ENCODE measurements at places on chromosomes 1 and 21.

GRCh38 chr1:60153961-60154360 is 80.4 kb upstream of the C1orf87 start:
- no peak for DNase-seq

DNA sequence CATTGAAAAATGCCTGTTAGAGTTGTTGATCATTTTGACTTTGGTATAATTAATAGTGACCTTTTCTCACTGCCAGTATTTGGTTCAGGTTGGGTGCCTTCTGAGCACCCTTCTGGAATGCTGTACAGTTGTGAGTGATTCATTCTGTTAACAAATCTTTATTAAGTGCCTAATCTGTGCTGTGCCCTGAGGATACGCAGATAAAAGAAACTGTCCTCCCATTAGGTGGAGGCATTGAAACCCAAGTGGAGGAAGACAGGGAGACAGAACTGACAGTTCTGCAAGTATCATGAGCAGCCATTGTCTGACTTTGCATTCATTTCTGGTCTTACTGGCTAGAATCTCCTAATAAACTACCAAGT is 76.1 kb upstream of the ZNF326 start:
- DNase-seq, result no peak

DNA sequence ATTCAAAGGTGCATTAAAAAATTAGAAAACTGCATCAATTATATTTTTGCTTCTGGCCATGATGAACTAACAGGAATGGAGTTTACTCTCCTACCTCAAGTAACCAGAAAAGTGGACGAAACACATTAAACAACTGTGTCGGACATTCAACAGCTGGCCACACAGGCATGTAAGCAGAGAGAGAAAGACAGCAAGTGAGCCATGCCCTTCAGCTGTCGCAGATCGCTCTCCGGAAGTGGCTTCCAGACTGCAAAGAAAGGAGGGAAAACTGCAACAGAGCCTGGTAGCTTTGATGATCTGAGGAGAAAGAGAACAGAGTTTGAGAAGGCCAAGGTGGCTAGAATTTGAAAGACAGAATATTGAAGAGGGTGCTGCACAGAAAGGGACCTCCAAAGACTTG is 557.2 kb downstream of the MATN1 start:
- DNase-seq, result no peak

DNA sequence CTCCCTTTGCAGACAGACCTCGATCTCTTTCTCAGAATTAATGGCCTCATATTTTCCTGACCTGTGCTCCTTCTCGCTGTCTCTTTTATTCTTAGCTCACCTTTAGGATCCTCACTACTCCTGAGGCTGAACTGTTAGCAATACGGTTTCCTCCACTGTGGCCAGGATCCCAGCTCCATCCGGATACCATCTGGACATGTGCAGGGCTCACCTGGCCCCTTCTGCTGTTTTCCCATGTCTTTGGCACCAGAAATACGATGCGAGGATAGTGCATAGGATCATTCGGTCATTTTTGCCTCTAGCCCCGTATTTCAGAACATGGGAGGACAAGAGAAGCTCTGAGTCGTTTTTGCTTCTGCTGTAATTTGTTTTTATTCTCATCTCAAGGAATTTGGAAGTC is 108.5 kb upstream of the KIF26B start:
- DNase-seq, result no peak

DNA sequence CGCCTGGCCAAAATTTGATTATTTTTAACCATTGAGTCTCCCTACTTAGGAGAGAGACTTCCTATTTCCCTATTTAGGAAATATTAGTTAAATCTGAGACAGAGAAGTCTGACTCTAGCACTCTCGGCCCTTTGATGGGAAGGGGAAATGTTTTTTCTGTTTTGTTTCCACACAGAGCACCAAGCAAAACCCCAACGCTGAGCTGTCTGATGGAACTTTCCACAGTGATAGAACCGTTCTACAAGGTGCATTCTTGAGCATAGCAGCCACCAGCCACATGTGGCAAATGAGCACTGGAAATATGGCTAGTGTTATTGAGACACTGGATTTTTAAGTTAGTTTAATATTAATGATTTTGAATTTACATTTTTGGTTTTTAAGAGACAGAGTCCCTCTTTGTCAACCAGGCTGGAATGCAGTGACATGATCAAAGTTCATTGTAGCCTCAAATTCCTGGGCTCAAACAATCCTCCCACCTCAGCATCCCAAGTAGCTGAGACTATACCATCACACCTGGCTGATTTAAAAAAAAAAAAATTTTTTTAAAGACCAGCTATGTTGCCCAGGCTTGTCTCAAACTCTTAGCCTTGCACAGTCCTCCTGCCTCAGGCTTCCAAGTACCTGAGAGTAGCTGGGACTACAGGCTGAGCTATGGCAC is 77.3 kb upstream of the GALNT2 start:
- no peak for DNase-seq

DNA sequence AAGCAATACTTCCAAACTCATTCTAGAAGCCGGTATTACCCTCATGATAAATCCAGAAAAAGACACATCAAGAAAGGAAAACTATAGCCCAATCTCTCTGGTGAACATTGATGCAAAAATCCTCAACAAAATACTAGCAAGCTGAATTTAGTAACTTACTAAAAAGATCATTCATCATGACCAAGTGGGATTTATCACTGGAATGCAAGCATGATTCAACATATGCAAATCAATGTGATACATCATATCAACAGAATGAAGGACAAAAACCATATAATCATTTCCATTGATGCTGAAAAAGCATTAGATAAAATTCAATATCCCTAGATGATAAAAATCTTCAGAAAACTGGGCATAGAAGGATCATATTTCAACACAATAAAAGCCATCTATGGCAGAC is 402.9 kb downstream of the TGFB2 start:
- no peak for DNase-seq

DNA sequence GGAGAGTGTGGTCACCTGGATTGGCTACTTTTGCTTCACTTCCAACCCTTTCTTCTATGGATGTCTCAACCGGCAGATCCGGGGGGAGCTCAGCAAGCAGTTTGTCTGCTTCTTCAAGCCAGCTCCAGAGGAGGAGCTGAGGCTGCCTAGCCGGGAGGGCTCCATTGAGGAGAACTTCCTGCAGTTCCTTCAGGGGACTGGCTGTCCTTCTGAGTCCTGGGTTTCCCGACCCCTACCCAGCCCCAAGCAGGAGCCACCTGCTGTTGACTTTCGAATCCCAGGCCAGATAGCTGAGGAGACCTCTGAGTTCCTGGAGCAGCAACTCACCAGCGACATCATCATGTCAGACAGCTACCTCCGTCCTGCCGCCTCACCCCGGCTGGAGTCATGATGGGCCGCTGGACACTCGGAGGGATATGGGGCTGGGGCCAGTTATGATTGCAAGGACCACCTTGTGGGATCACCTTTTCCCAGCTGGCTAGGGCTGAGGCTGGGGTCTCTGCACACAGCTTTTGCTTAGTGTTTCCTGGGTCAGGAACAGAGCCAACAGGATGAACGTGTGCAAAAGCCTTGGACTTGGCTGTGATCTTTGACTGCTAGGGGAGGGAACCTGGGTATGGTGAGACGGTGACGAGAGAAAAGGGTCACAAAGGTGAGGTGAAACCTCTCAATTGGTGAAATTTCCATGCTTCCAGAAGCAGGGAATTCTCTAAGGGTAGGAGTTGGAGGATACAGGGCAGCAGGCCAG is 4.3 kb upstream of the GNAI3 start:
- DNase-seq, result no peak

- no peak for DNase-seq
These were observed 146.0 kb upstream of the IVNS1ABP start for GRCh38 chr1:185463011-185463410.
